ENCODE measurements at places on chromosomes 2 and 18.

GRCh38 chr18:24014986-24015638 is 558 bp downstream of the TTC39C start:
- DNase-seq = no peak

DNA sequence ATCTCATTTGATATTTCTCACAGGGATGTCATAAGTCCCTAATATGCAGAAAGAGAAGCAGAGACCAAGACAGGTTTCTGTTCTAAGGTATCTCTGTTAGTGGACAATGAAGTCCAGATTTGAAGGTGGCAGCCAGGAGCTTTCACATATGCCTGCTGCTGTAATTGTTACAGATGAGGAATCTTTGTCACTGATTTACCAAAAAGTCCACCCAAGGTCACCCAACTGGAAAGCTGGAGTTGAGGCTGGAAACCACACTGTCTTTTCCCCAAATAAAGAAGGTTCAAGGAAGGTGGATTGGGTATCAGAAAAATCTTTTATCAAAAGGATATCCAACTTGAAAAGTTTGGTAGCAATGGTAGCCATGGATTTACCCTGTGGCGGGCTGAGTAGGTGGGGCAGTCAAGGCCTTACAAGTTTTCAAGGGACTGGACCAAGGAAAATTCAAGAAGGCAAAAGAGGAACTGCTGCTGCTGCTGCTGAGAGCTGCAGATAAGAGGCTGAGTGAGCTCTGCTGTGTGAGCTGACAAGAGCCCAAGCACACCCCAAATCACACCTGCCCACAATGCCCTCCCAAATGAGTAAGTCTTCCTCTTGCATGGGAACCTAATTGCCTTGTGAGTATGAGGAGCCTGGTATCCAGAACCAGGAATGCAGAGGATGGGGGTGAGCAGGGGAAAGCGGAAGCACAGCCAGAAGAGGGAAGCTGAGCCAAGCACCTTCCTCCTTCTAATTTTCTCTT is 241.2 kb downstream of the ANAPC1 start:
- no peak for DNase-seq

GRCh38 chr18:32355896-32356295 is 114.8 kb downstream of the GAREM1 start:
- DNase-seq = no peak

DNA sequence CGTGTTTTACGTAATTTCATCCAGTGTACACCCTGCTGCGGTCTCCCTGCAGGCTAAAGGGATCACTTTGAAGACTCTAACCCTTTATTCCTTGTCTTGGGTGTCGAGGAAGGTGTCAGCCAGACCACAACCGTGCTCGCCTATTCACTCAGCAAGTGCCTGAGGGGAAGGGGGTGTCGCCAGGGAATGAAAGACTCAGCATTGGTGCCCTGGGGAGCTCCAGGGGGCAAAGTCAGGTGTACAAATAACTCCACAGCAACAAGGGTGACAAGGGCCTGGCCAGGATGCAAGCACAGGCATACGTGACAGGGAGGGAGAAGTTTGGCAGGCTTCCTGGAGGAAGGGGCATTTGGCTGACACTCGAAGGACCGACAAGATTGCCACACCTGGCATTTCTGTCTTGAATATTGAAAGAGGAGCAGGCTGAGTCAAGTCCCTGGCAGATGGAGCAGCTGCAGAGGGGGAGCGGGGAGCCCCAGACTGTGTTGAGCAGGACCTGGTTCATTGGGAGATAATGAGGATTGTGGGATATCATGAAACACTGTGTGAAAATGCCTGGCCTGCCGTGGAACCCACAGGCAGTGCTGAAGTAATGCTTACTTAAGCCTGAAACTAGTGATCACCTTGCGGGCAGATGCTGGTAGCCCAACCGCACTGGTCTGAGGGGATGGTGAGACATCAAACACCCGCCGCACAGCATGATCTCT is 93.9 kb downstream of the RHOB start:
- DNase-seq = no peak

All from stimulated activated CD4-positive, alpha-beta T cell treated with anti-CD3 and anti-CD28 coated beads, Interleukin-1b, Interleukin-23, amount 100 ng/mL, for 1 hour (primary cell).